ENCODE measurements at places on chromosomes 3 and 15.
A peak's percentile ranks its signal among the peaks of the same experiment; 100 is the strongest.

- no peak for DNase-seq
Measured at GRCh38 chr15:79037848-79038247, 52.7 kb downstream of the RASGRF1 start.

- DNase-seq: no peak
Measured at GRCh38 chr3:190182418-190183043, 61.8 kb upstream of the P3H2 start.

DNA sequence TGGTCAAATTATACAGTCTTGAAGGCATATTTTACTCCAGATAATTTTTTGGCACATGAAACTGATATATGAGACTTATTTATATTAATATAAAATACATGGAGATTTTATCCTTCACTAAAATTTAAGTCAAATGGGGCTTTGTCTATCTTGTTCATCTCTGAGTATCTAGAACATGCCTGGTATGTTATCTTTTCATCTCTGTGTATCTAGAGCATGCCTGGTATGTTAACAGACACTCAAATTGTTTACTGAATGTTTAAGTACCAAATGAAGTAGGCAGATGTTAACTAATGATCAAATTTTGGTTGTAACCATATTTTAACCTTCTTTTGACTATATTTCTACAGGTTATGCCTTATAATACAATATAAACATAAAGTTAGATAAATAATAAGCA is 7.7 kb downstream of the GTF2A2 start:
- no peak for DNase-seq

- DNase-seq: no peak
Measured at GRCh38 chr3:120302361-120302760, 17.3 kb upstream of the GPR156 start.

DNA sequence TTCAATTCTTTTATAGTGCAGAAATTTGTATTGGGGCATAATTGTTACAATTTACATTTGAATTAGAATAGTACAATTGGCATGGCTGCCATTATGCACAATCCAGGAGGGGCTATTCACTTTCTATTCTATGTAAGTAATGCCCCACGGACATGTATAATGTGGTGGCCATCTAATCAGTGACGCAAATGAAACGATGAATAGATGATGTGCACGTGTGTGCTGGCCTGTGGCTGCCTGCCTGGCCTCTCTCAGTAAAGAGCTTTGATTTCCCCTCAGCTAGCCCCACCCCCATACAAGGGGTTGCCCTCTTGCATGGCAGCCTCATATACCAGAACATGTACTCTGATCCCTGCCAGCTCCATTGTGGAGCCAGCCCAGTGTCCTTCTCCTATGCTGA is 86.5 kb downstream of the BOC start:
- DNase-seq: no peak

GRCh38 chr15:33865416-33865815 is 102.9 kb upstream of the CHRM5 start:
- no peak for DNase-seq

DNA sequence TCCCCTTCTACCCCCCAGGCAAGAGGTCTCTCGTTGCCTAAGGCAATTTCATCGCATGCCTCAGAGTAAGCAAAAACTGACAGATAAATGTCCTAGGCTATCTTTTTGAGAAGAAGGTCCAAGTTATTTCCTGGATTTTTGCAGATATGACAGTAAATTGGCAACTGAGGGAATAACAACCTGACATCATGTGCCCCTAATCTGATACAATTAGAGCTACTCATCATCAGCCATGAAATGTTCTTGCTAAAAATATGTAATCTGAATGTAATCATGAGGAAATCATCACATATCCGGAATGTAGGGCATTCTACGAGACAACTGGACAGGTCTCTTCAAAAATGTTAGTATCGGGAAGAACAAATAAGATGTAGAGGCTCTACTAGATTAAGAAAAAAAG is 44.1 kb downstream of the TNIK start:
- no peak for DNase-seq

DNA sequence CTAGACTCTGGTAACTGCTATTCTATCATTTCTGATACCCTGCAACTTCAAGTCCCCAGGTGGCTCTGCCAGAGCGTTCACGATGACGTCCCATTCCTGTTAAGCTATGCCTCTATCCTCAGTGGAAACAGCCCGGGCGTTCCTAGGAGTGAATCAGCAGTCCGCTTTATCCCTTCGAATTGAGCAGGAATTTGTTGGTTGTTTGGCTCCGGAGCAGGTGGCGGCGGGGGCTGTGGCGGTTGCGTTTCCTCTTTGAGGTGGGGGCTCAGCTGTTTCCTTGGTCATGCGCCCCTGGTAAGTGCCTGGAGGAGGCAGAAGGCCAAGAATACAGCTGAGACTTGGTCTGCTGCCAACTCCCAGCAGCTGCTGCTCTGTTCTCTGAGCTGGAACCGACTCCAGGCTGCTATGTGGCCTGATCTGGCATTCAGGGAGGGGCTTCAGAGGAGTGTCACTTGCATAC is 25.2 kb downstream of the ARPP21 start:
- DNase-seq: peak; percentile 77

DNA sequence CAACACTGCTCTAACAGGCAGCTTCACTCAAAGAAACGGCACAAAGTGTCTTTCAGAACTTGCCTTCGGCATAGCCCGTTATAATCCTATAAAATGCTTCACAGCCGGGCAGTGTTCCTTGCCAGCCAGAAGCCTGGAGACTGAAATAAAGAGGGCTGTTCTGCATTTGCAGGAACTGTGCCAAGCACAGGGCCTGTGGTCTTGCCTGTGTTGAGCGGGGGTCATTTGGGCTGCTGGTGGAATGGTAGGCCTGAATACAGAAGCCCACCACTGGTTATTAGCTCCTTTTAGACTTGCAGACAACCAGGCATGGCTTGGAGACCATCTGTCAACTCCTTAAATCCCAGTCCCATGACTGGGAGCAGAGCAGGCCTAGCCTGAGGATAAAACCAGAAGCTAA is 4.7 kb upstream of the ARHGEF3 start:
- no peak for DNase-seq

- no peak for DNase-seq
Measured at GRCh38 chr15:88918738-88919137, 5.6 kb upstream of the MFGE8 start.

DNA sequence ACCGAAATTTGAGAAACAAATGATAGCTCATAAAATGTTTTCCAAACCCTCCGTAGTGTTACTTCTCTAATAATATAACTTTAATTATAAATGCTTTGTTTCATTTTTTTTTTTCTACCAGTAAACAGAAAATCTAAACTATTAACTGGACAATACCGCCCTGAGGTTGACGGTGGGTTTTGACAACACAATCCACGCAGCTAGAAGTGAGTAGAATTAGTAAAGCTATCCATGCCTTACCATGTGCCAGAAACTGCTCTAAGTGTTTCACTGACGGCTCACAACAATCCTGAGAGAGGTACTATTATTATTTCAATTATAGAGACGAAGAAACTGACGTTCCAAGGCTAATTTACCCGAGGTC is 410 bp downstream of the NDUFAF1 start:
- DNase-seq: no peak

DNA sequence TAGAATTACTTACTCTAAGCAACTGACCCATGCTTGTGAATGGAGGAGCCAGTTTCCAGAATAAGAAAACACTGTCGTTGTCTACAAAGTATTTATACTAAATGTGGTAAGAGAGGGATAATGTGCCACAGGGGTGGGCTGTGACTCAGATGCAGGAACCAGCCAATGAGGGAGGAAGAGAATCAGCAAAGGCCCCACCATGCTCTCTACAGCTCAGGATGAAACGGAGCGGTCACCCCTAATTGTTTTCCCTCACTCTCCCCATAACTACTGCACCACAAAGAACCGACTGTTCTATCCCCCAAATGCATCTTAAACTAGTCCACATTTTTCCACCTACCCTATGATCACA is 44.5 kb downstream of the BFSP2 start:
- no peak for DNase-seq

DNA sequence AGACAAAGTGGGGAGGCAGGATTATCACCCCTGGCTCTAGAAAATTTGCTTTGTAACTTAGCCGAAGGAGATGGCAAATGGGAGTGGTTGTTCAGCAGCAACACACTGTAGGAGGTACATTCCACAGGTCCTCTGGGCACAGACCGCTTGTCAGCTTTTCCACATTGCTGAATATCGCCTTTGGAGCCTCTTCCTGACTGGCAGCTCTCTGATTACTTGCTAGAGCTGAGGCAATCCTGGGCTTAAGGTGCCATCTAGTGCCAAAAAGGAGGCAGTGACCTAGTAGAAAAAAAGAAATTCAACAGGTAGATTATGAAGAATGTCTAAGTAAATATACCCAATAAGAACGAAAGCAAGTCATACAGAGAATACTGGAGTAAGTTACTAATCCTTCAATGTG is 13.1 kb upstream of the SCN5A start:
- DNase-seq: no peak

GRCh38 chr3:123656691-123657090 is 71.8 kb upstream of the HACD2 start:
- no peak for DNase-seq

DNA sequence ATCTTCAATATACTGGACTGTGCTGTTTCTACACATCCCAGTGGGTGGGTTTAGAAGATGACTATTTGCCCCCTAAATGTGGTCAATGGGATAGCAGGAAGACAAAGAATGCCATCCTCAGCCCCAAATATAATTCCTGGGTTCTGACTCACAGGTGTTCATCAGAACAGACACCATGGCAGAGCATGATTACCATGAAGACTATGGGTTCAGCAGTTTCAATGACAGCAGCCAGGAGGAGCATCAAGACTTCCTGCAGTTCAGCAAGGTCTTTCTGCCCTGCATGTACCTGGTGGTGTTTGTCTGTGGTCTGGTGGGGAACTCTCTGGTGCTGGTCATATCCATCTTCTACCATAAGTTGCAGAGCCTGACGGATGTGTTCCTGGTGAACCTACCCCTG is 3.0 kb downstream of the CXCR6 start:
- DNase-seq: no peak

DNA sequence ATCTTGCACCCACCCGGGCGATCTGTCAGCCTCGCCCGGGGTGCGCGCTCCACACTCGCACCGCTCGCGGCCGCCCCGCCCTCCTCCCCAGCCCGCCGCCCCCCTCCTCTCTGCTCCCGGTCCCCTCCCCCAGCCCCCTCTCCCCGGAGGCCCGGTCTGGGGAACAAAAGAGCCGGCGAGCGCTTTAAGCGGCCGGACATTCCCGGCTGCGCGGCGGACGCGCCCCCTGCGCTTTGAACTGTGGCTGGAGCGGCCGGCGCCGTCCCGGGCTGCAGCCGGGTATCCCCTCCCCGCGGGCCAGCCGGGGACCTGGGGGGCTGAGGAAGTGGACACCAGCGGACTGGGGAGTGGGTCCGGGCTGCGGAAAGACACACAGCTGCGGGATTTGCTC is at the start of gene IGDCC3:
TSS of gene IGDCC3 (minus strand) at position 27 of the 391 bp plus-strand sequence. CDS start 214 bp downstream, outside the sequence.
- DNase-seq: peak; percentile 85

DNA sequence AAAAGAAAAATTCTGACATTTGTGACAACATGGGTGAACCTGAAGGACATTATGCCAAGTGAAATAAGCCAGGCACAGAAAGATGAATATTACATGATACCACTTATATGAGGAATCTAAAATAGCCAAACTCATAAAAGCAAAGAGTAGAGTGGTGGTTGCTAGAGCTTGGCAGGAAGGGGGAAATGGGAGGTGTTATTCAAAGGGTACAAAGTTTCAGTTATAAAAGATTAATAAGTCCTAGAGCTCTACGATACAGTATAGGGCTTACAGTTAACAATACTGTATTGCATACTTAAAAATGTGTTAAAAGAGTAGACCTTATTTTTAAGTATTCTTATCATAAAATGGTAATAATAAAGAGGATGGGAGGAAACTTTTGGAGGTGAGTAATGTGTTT is 111.6 kb upstream of the NR2E3 start:
- no peak for DNase-seq

DNA sequence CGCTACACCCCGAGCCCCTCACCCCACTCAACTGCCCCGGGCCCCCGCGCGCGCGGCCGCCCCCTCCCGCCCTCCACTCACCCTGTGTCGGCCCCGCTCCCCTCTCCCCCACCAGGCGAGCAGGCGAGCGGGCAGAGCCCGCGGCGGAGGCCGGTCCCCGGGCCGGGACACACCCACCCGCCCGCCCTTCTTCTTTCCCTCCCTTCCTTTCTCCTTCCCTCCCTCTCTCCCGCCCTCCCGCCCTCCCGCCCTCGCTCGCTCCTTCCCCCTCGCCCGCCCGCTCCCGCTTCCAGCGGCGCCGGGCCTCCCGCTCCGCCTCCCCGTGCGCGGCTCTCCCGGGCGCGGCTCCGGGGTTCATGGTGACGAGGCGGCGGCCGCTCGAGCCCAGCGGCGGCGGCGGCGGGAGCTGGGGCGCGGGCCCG is at the start of gene CTDSPL:
TSS of gene CTDSPL (plus strand) at position 261 of the 422 bp plus-strand sequence. CDS start 320 bp downstream, outside the sequence.
- DNase-seq: no peak

- DNase-seq: no peak
Measured at GRCh38 chr3:114179575-114179974, 723 bp upstream of the DRD3 start.

- no peak for DNase-seq
Measured at GRCh38 chr15:58924327-58924726, 9.2 kb downstream of the SLTM start.

DNA sequence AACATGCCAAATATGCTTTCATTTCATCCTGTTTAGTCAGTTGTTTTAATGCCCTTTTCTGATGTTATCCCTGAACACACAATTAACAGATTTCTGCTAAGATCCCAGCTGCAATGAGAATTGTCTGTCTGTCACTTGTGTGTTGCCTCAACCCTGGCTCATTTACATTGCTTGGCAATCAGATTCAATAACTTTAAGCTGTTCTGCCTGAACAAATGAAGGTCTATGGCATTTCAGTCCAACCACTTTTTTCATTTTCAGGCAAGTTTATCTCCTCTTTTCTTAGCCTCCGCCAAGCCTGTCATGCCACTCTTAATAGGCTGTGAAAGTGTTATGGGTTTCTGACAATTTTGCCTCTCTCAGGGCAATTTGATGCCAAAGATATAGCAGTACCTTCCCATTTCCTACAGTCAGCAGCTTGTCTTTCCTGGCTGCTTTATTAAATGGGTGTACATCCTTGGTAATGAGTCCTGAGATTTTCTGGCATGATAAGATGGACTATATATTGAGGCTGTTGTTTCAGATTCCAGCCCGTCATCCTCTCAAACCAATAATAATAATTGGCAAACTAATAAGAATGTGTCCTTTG is 68.7 kb upstream of the ADAMTS9 start:
- no peak for DNase-seq

GRCh38 chr15:49121901-49122300 is 33.5 kb downstream of the COPS2 start:
- no peak for DNase-seq

DNA sequence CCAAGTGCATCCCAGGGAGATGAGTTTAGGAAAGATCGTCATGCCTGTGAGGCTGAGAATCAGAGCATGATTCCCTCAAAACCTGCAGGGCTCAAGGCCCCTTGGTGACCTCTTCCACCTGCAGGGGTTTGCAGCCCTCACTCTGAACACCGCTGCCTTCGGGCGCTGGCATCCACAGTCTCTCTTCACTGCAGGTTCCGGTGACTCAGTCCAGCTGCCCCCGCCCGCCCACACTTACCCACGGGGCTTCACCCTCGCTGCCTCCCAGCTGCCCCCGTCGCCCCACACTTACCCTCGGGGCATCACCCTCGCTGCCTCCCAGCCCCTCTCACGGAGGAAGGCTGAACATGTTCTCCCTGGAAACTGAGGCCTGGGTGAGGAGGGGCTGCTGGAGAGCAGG is 277.1 kb downstream of the XXYLT1 start:
- DNase-seq: no peak

Measured in right kidney (tissue), 9 donors.